ENCODE measurements at places on chromosomes 3 and 15. TPM values are rescaled to one million over a fixed set of nuclear protein-coding genes. Genes with fewer than 3 reads are reported as not detected.

The GATA2 gene
- polyA plus RNA-seq: 2.1 TPM

The MUC20 gene
- 1.9 TPM for polyA plus RNA-seq

The SCAMP5 gene
- polyA plus RNA-seq: 6.0 TPM

The IL17RD gene
- 29.3 TPM for polyA plus RNA-seq

The ACTRT3 gene
- 4.0 TPM for polyA plus RNA-seq

The ATP13A4 gene
- 2.3 TPM for polyA plus RNA-seq

The EBLN2 gene
- 2.3 TPM for polyA plus RNA-seq

The EFHB gene
- 2.5 TPM for polyA plus RNA-seq

The ATP10A gene
- polyA plus RNA-seq: 3.3 TPM

The MAGEL2 gene
- polyA plus RNA-seq: 16.8 TPM

The MAP6D1 gene
- polyA plus RNA-seq: 22.2 TPM

The HRG gene
- polyA plus RNA-seq: 0.20 TPM

The SHC4 gene
- 2.6 TPM for polyA plus RNA-seq

The FBXO40 gene
- polyA plus RNA-seq: 2.2 TPM

The ERICH6 gene
- polyA plus RNA-seq: 0.52 TPM

The ABHD17C gene
- polyA plus RNA-seq: 9.5 TPM

The LTF gene
- polyA plus RNA-seq: 1.7 TPM

The KNG1 gene
- 0.08 TPM for polyA plus RNA-seq

The C3orf85 gene
- not detected for polyA plus RNA-seq

The PARL gene
- polyA plus RNA-seq: 39.7 TPM

The ATP13A5 gene
- polyA plus RNA-seq: 0.26 TPM

The MINAR1 gene
- polyA plus RNA-seq: 1.8 TPM

The CTDSPL gene
- polyA plus RNA-seq: 36.5 TPM

The MYH15 gene
- 0.76 TPM for polyA plus RNA-seq

The UROC1 gene
- polyA plus RNA-seq: not detected
